ENCODE measurements at places on chromosomes 16 and 17. TPM values are rescaled to one million over a fixed set of nuclear protein-coding genes. Genes with fewer than 3 reads are reported as not detected.
A peak's percentile ranks its signal among the peaks of the same experiment; 100 is the strongest.

- no peaks in the 10 kb centered on the region for H3K4me1 ChIP-seq
- H3K4me3 ChIP-seq, result no peak overlapping the region
- no peak for DNase-seq
- H3K36me3 ChIP-seq, result no peaks in the 10 kb centered on the region
Observed at GRCh38 chr16:19486750-19487325, 35.1 kb downstream of the GDE1 start.

- no peak for DNase-seq
- no peaks in the 10 kb centered on the region for H3K4me1 ChIP-seq
Observed at GRCh38 chr16:69833357-69834282, 71.5 kb downstream of the WWP2 start.

DNA sequence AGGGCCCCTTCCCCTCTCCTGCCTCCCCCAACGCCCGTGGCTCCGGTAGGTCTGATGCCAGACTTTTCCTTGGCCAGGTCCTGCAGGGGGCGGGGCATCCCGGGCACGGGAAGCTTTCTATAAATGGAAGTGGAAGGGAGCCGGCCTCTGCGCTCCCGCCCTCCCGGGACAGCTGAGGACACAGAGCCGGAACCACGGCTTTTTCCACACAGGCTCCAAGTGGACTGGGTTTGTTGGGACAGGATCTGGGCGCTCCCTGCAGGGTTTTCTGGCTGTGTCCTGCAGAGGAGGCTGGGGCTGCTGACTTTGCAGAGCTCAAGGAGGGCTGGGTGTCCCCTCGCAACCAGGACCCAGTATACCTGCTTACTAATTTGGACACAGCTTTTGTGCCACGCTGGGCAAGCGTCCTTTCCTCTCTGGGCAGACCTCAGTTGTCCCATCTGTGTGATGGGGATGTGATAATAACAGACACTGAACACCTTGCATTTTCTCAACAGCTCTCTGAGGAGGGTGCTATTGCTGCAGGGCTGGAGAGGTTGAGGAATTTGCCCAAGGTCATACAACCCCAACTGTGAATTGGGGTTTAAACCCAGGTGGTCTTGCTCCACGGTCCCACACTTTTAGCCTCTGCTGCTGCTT, 1.8 kb downstream of the TNS4 start:
- no peak overlapping the region for H3K4me3 ChIP-seq
- no peak overlapping the region for H3K27ac ChIP-seq
- peaks cover 7% of the 10 kb centered on the region for H3K4me1 ChIP-seq
- H3K27me3 ChIP-seq, result peaks cover 15% of the 10 kb centered on the region
- no peaks in the 10 kb centered on the region for H3K36me3 ChIP-seq
- DNase-seq, result no peak

DNA sequence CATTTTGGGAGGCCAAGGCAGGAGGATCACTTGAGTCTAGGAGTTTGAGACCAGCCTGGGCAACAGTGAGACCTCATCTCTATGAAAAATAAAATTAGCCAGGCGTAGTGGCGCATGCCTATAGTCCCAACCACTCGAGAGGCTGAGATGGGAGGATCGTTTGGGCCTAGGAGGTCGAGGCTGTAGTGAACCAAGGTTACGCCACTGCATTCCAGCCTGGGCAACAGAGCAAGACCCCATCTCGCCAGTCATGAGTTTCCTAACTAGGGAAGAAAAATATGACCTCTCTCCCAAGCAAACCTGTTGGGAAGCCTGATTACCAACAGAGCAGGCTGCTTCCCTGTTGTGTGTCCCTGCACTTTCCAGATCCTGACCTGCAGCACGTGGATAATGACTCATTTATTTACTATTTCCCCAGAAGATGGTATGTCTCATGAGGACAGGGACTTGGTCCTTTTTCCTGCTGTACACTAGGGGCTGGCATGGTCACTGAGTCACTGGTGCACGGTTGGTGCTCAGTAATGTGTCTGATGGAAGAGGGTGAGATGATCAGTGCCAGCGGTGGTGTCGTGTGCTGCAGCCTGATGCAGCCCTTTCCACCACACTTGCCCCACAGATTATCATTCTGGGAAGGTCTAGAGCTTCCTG, 30.8 kb downstream of the NMT1 start:
- no peak overlapping the region for H3K4me3 ChIP-seq
- DNase-seq, result no peak
- peaks cover 83% of the 10 kb centered on the region for H3K36me3 ChIP-seq
- H3K27me3 ChIP-seq, result no peaks in the 10 kb centered on the region
- no peak overlapping the region for H3K27ac ChIP-seq

CCDC78 gene
- total RNA-seq, result 11.2 TPM

DNA sequence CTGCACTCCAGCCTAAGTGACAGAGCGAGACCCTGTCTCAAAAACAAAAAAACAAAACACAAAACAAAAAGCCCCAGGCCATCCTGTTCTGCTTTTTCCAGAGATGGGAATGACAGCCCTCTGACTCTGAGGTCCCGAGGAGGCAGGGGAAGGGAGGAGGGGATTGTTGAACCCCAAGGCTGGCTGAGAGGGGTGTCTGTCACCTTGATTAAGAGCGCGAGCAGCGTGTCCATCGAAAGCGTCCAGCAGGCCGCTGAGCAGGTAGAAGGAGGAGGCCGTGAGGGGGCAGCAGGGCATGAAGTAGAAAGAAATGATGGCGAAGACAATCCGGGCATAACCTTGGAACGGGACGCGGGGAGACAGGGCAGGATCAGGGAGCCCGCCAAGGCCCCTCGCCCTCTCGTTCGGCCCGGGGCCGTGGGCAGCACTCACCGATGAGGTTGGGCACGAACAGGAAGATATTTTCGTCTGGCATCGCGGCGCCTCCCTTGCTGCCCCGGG, 593 bp downstream of the CDIPT start:
- peaks cover 14% of the 10 kb centered on the region for H3K4me1 ChIP-seq
- DNase-seq, result no peak
- peak overlapping the region; percentile 67 for H3K4me3 ChIP-seq
- peak overlapping the region; percentile 96 for H3K27ac ChIP-seq
- H3K27me3 ChIP-seq, result no peaks in the 10 kb centered on the region
- peaks cover 25% of the 10 kb centered on the region for H3K36me3 ChIP-seq

PPM1E gene
- total RNA-seq, result not detected

GRCh38 chr17:40374821-40375498, 10.4 kb upstream of the GJD3 start:
- H3K36me3 ChIP-seq, result no peaks in the 10 kb centered on the region
- peaks cover 4% of the 10 kb centered on the region for H3K27me3 ChIP-seq
- H3K27ac ChIP-seq, result no peak overlapping the region
- H3K4me3 ChIP-seq, result no peak overlapping the region
- no peaks in the 10 kb centered on the region for H3K4me1 ChIP-seq
- DNase-seq, result no peak

DNA sequence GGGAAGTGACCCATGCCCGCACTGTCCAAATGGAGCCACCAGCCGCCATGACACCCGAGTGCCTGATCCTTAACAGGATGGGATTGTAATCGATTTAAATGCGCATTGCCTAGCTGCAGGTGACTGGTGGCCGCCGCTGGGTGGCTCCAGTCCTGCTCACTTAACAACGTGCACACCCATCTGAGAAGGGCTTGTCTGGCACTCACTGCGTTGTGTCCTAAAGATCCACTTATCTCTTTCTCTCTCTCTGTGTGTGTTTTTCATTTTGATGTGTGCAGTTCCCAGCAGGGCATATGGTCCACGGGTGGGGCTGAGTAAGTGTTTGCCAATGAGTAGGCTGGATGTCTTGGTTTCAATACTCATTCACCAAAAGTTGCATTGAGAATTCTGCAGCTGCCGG, 80.6 kb downstream of the IRF8 start:
- H3K27me3 ChIP-seq, result no peaks in the 10 kb centered on the region
- no peaks in the 10 kb centered on the region for H3K36me3 ChIP-seq
- peaks cover 41% of the 10 kb centered on the region for H3K4me1 ChIP-seq
- no peak overlapping the region for H3K4me3 ChIP-seq
- no peak for DNase-seq

- peaks cover 76% of the 10 kb centered on the region for H3K4me1 ChIP-seq
- H3K27me3 ChIP-seq, result no peaks in the 10 kb centered on the region
- H3K36me3 ChIP-seq, result peaks cover 9% of the 10 kb centered on the region
- peak overlapping the region; percentile 52 for H3K27ac ChIP-seq
- DNase-seq, result no peak
Observed at GRCh38 chr17:65041518-65041917, 15.0 kb downstream of the GNA13 start.

IL34 gene
- total RNA-seq, result not detected

DNA sequence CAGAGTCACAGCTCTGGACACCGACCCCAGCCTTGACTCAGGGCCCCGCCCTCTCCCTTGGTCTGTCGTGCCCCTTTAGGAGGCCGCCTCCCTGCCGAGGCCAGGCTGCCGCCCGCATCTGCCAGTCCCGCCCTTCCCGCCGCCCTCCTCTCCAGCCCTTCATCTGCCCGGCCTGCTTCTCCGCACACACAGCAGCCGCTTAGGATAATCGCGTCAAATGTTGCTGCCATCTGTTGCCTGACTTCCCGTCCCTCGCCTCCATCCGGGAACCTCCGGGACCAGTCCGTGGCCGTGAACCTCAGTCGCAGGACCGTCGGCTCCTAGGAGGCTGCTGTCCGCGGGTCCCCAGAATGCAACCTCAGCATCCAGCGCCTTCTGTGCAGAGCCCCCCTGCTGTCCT, 11.9 kb downstream of the GSE1 start:
- no peaks in the 10 kb centered on the region for H3K36me3 ChIP-seq
- no peak overlapping the region for H3K4me3 ChIP-seq
- H3K27me3 ChIP-seq, result no peaks in the 10 kb centered on the region
- H3K4me1 ChIP-seq, result no peaks in the 10 kb centered on the region
- DNase-seq, result no peak

All from B cell (primary cell).